Neural progenitor cell (in vitro differentiated cells): ENCODE measurements at places on chromosomes 11 and 22.

DNA sequence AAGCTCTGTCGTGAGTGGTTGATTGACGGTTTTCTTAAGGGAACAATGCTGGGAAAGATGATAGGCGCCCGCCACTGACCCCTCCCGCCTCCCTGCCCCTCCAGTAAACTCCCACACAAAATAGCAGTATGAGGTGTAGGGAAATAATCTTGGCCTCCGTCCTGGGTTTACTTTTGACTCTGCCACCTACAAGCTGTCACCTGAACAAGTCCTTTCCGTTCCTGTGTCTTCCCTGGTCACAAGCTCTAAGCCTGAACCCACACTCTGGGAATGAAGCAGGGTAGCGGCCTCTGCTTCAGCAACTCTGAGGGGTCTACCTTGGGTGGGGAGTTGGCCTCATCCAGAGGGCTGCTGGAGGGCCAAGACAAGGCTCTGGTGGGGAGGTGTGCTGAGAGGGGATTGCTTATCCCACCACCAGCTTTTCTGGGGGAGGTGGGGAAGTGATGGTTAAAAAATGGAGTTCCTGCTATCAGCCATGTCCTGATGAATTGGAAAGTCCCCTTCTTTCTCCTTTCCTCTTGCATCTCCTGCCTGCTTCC, 87.8 kb downstream of the CEP164 start:
- DNase-seq = no peak

GRCh38 chr11:126664643-126665042, 309.2 kb downstream of the ST3GAL4 start:
- no peak for DNase-seq

DNA sequence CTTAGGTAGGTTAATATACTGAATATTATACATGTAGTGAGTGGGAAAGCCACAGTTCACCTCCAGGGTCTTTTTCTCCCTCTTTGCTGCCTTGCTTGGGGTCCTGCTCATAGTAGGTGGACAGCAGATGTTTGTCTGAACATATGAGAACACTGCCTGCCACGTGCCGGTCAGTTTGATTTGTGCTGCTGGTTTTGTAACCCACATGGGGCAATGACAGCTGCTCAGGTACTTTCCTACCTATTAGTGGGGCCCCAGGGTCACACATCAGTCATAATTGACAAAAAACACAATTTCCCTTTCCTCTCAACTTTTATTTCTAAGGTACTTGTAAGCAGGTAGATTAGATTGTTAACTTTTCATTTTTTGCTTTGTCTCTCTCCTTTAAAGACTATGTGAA, 43.8 kb downstream of the BMAL1 start:
- no peak for DNase-seq

DNA sequence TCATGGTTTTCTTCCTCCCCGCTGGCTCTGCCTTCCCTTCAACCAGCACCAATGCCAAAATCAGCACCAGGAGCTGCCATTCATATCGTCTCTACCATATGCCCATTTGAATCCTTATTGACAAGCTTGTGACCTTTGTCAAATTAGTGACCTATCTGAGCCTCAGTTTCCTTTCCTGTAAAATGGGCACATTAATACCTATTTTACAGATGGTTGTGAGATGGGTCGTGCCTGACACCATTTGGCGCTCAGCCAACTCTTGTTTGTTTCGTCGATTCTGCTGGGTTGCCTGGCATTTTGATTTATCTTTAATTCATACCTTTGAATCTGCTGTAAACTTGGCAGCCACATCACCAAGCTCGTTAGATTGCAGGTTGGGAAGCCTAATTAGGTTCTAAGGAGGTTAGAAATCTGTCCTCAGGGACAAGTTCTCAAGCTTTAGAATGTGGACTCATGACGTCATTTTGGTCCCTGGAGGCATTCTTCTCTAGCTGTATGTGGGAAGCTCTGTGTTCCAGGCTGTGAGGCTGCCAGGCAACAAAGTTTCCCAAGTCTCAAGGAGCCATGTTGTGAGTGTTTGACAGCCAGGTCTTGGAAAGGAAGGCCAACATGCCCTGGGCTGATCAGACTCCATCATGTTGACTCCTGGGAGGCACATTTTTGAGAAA, 61.0 kb downstream of the RPS6KA4 start:
- no peak for DNase-seq

DNA sequence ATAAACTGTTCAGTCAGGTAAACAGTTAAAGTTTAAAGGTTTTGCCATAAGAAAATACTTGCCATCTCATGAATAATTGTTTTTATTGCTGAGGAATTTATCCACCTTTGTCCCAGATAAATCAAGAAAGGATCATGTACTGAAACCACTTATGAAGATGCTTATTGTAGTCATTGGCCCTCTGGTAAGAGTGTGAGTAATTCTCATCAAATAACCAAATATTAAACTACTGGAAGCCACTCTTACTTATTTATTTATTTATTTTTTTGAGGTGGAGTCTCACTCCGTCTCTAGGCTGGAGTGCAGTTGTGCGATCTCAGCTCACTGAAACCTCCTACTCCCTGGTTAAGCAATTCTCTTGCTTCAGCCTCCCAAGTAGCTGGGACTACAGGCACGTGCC, 35.1 kb downstream of the TMEM135 start:
- DNase-seq = no peak

GRCh38 chr22:47304191-47304831, 541.9 kb downstream of the TBC1D22A start:
- DNase-seq = no peak

- no peak for DNase-seq
Measured at GRCh38 chr11:15864026-15864805, 492.1 kb downstream of the SOX6 start.

GRCh38 chr11:90468923-90469322, 246.1 kb upstream of the CHORDC1 start:
- DNase-seq = no peak

DNA sequence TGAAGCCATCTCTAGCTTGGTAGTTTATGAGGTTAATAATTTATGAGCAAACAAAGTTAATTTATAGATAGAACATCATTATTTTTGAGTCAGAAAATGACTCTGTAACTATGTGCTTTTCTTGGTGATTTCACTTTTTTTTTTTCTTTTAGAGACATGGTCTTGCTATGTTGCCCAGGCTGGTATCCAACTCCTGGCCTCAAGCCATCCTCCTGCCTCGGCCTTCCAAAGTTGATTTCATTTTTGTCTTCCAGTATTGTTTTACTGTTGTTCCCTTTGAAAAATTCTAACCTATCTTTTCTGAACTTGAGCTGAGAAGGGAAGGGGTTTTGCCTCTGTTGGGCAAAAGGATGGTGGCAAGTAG, 706 bp upstream of the CXCR5 start:
- DNase-seq = no peak

DNA sequence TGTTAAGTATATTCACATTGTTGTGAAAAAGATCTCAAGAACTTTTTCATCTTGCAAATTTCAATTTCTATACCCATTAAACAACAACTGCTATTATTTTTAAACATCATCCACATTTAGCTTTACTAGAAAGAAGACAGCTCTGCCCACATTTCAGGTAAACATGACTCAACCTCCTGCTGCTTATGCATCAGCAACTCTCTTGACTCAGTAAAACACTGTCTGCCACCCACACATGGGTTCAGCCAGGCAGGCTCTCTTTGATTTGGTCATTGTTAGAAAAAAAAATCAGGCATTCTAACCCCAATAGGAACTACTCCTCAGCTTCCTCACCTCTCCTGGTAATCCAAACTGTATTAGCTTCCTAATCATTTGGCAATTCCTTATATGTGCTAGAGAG, 5.1 kb upstream of the ENDOD1 start:
- no peak for DNase-seq

DNA sequence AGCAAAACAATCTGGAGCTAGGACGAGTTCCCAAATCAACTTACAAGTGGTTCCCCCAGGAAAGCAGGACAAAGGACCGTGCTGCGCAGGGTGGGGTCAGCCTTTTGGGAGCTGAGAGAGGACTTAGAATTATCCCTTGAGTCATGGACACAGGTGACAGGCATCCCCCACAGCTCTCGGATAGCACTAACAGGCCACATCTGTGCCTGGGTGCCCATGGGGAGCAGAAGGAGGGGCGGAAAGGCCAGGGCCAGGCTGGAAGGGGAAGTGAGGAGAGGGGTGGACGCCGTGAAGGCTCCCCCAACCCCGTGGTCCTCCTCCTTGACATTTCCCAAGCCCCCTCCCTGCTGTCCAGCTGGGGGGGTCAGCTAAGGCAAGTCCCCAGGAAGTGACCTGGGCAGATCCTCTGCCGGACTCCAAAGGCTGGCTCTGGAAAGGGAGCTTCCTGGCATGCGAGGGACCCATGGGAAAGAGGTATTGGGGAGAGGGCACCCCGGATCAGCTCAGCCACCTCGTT, 31.6 kb upstream of the A4GALT start:
- DNase-seq = peak; percentile 2

- no peak for DNase-seq
Measured at GRCh38 chr11:72568861-72569260, 105.4 kb downstream of the PDE2A start.
